ENCODE measurements at places on chromosomes 2 and 18.

DNA sequence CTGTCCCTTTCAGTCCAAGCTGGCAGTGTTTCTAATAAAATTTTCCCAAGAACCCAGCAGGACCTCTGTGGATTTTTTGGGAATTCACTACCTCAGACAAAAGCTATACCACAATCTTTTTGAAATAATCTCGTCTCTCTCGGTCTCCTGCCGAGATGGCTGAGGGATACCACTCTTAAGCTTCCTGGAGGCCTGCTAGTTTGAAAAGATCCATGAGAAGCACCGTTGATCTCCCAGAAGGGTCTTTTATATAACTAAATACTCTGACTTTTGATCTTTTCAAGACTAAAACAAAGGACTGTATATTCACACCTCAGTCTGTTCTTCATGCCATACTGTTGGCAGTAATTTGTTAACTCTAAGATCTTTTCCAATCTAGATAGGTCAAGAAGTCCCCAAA, 141.7 kb downstream of the UPP2 start:
- DNase-seq, result no peak

DNA sequence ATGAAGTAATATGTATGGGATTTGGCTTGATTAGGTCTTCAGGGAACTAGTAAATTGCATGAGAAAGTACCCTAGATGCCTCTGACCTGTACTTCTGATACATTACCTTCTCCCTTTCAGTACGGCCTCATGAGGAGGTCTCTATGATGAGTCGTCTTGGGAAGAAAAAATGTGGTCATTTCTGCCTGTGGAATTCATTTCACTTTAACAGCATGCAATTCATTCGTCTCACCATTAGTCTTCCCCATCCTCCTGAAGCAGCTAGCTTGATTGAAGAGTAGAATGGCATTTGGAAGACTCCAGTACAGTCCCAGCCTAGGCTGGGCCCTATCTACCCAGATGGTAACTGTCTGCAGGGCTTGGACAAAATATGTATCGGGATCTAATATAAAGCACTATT, 52.2 kb downstream of the TMX3 start:
- no peak for DNase-seq

GRCh38 chr2:69762513-69763494, 20.9 kb downstream of the ANXA4 start:
- no peak for DNase-seq

DNA sequence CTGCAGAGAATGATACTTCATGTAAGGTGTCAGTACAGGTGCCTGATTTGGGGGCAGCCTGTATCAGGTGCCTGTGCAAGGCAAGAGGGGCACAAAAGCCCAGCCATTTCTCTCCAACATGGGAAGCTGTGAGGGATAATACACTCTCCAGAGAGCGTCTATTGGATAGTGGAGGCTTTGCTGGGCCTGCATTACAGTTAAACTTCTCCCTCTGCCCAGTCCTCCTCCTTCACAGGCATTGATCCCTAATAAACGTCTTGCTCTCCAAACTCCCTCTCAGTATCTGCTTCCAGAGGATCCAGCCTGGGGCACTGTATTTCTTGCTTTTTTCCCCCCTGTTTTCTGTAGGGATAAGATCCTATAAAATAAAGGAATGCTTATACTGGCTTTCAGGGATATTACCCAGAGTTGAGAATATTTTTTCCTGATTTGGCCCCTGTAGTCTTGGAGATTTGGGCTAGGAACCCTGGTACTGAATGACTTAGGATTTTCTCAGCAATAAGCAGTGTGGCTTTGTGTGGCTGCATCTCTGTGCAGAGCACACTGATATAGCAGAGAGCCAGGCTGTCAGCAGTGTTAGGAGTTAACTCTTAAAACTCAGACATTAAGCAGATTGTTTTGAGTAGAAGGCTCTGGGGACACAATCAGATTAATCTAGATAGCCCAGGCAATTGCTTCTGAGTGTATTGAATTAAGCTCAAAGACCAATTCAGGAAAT, 330.6 kb downstream of the CYRIA start:
- no peak for DNase-seq

- DNase-seq, result peak; percentile 71
Observed at GRCh38 chr18:48300463-48300961, 108.7 kb downstream of the ZBTB7C start.

DNA sequence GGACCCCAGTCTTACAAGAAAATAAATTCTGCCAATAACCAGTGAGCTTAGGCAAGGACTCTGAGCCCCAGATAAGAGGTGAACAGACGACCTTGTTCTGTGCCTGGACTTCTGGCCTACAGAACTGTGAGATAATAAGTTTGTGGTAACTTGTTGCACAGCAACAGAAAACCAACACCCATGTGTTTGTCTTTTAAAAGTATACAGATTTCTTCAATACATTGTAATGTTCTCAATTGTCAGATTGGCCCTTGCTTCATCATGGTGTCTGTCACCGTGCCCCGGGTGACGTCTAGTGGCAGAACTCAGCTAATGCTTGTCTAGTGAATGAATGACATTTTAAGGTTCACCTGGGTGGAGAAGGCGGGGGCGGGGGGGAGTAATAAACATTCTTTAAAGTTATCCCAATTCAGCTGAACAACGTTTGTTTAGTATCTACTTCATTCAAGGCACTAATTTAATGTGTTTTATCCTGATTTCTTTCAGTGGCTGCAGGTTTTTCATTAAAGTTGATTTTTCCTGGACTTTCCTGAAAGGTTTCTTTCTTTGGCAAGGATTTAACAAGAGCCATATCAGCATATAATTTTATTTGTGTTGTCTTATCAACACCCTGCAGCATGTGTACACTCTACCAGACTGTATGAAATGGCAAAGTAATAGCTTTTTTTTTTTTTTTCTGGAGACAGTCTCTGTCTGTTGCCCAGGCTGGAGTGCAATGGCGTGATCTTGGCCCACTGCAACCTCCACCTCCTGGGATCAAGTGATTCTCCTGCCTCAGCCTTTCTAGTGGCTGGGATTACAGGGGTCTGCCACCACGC, 123.8 kb upstream of the DLX2 start:
- no peak for DNase-seq

DNA sequence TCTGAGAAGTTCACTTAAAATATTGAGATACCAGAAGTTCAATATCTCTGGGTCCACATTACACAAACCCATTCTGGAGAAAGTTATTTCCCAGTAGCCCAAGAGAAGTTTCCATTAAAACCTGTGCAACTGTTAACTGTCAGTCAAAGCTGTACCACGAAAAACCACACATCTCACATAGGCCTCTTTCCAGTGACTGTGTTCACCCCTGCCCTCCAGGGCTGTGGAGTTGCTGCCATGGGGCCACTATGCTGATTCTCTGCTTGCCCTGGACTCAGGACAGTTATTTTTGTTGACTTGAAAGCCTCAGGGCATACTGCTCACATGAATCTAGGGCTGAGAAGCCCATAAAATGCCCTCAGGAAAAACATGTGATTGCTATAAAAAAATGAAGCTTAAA, 153.8 kb downstream of the PIEZO2 start:
- DNase-seq, result peak; percentile 45

DNA sequence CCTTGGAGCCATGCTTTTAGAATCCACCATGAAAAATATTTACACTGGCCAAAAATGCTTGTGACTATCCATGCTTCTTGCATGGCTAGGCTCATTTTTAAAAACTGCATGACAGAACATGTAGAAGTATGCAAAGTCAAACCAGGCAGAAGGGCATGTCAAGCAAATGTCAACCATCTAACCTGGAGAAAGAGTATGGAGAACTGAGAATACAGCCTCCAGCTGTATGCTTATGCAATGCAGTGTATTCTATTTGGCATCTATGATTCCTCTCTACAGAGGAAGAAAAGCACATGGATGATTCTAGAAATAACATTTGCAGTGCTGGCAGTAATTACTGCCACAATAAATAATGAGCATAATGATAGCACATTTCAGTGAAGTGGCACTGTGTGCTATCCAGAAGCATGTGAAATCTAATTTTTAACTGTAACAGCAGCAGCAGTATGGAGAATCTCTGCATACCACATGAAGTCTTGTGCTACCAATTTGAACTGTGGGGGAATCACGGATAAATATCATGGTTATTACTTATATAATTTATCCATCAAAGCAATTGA, 87.3 kb upstream of the CCDC141 start:
- DNase-seq, result no peak

All from DND-41 (cell line).